ENCODE measurements at places on chromosomes 6 and 20.

DNA sequence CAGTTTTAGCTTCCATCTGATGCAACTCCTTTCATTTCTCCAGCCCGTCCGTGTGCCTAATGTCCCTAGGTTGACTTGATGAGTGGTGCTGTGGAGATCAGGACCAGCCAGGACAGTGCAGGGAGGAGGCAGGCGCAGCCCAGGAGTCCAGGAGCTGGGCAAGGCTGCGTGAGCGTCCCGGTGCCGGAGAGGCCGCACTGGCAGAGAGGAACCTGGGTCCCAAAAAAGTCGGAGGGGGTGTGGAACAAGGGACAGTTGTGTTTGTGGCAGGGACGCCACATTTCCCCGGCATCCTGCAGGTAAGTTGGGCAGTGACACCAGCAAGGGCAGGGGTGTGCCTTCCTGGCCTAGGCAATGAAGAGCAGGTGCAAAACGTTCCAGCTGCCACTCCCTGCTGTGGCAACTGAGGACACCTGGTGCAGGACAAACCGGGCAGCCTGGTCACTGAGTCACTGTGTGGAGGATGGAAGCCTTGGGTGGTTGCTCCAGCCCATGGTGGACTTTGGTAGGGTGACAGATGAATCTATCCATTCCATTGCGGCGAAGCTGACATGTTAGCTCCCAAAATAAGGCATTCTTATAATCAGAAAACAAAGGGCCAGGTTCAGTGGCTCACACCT lies 53.2 kb downstream of the RAMACL start:
- no peak for DNase-seq

DNA sequence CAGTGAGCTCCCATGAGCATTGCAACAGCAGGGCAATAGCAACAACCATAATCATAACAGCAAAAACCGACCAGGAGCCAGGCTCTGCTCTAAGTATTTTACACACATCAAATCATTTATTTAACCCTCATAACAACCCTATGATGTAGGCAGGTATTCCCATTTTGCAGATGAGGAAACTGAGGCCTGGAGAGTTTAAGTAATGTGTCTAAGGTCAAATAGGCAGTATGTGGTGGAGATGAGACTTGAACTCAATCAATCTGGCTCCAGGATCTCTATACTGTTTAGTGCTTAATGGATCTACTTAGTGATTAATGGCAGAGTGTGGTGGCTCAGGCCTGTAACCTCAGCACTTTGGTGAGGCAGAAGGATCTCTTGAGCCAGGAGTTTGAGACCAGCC lies 3.4 kb downstream of the TMEM151B start:
- DNase-seq = no peak

GRCh38 chr6:2630359-2630758 lies 120.4 kb downstream of the MYLK4 start:
- DNase-seq = no peak

DNA sequence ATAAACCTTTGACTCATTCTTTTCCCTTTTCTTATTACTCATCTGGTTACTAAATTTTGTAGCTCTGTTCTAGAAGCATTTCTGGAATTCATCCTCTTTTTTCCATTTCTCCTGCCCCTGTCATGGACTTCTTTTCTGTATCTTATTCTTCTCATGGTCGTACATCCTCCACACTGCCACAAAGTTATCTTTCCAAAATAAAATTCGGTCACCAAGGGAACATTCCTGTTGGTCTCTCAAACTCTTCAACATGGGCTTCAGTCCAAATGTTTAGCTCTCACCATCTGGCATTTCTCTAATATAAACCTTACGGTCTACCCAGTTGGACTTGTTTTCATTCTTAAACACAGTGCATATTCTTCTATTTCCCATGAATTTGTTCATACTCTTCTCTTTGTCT lies 428.8 kb upstream of the ID4 start:
- DNase-seq = no peak

DNA sequence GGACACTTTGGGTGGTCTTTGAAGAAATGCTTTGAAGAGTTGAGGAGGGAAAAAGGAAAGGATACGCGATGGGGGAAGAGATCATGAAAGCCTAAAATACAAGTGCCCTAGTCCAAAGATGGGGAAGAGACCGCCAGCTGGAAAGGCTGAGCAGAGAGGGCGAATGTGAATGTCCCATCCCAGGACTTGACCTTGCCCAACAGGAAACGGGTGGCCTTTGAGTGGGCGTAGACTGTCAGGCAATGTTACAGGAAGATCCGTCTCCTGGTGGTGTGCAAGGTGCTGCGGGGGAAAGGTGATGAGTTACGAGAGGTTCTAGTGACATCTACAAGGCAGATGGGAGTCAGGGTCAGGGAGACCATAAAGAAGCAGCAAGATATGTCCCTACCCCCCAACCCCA lies 55.0 kb upstream of the TBXT start:
- DNase-seq = no peak

DNA sequence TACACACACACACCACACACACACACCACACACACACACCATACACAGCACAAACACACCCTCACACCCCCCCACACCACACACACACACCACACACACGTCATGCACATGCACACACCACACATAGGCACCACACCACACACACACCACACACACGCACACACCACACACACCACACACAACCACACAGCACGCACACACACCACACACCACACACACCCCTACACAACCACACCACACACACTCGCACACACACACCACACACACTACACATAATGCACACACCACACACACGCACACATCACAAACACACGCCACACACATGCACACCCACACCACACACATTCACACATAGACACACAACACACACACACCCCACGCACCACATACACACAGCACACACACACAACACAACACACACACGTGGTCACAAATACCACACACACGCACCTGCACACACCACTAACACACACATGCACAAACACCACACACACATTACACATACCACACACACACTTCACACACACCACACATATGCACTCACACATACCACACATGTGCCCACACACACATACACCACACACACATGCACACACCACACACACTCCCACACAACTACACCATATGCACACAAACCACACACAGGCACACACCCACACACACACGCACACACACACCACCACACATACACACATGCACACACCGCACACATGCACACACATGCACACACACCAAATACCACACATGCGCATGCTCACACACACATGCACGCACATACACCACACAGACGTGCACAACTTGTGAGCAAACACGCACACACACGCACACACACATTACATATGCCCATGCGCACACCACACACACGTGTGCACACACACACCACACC lies 9.4 kb upstream of the ACSS1 start:
- DNase-seq = no peak

- DNase-seq = no peak
These were observed 24.9 kb downstream of the DSE start for GRCh38 chr6:116395647-116396046.

DNA sequence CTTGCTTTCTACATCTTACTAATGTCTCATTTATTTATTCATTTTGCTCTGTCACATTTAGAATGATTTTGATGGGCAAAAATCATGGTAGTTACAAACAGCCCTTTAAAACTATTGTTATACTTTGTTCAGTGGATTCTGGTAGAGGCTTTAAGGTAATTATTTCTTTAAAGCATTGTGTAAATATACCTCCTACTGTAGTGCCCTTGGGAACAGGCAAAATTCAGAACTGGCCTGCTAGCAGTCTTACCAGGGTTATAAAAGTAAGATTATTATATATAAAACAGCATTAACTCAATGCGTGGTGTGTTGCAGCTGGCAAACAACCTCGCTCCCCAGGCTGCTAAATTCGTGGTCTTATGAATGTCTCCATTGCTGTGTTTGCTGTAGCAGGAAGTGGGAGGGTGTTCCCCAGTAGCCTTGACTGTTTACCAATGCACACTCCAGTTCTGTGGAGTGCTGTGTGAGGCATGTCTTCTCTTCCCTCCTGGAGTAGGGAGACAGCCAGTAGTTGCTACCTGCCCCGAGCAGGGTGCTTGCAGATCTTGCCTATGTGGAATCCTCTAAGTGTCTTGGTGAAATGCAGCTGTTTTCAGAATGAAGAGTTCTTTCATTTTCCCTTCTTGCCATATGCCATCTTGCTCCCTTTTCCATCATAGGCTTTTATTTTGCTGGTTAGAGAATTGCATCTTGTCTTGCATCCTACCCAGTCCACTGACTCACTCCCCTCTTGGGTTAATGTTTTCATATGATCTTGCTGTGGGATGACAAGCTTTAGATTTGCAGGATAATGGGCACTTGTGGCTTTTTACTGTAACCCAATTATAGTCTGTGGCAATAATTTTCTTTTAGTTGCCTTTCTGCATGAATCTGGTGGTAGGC lies 45.3 kb downstream of the IGF2R start:
- DNase-seq = no peak

DNA sequence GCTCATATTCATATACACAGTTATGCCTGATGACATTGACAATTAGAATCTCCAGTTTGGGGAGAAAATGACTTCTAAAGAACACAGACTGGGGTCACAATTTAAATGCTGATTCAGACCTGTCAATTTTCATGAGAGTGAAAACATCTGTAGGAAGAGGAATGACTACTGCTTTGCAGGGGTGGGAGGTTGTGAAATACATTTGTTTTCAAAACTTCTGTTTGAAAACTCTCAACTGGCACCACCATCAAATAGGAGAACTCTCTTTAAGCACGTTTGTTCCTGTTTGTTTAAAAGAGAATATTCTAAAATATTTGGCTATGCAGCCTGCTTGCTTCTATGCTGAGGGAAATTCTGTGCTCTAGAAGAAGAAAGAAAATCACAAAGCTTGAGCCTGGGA lies 50.8 kb upstream of the ADGRF5 start:
- DNase-seq = no peak

- DNase-seq = no peak
These were observed 45.1 kb upstream of the PNRC1 start for GRCh38 chr6:89035252-89036101.
